ENCODE measurements at places on chromosomes 11 and 22.
A peak's percentile ranks its signal among the peaks of the same experiment; 100 is the strongest.

GRCh38 chr11:116357784-116358544 is 414.8 kb downstream of the BUD13 start:
- no peak for DNase-seq

GRCh38 chr11:8392166-8392565 is 128.5 kb upstream of the LMO1 start:
- no peak for DNase-seq

DNA sequence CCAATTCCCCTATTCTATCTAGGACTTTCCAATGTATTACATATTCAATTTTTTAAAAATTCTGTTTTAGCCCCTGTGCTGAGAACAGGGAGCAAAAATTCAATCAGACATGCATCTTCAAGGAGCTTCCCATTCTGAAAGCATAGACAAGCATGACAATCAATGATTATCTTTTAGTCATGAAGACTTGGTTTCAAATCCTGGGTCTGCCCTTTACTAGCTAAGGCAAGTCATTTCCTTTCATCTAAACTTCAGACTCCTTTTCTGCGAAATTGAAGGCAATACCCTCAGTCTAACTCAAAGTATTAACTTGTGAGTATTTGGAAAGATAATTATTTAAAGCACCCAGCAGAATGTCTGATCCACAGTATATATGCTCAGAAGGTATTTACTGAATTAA is 24.1 kb downstream of the PAK1 start:
- DNase-seq = no peak

DNA sequence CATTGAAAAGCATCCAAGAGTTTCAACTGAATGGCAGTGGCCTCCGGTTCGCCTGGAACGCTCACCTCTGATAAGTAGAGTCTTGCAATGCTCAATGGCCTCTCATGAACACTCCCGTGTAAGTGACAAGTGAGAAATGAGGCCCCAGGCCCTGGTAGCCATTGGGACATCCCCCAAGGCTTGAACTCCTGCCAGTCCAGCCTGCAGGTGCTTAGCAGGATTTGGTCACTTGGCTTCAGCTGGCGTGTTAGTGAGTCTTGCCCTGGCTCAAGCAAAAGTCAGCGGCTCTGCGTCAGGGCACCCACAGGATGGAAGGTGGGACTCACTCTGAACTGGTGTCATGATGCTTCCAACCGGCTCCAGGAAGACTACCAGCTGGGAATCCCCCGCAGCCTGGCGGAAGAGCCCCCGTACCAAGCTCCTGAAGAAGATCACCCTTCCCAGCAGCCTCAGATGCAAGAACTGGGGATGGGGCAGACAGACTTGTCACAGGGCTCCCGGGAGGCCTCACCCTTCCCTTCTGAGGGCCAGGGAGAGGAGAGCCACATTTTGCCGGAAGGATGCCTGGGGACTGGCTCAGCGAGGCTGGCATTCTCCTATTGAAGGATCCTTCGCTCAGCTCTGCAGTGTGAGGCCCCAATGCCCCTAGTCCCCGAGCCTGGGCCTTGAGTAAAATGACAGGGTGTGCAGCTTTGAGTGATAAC is 19.3 kb downstream of the MB start:
- no peak for DNase-seq

GRCh38 chr11:76234416-76235232 is 28.3 kb upstream of the WNT11 start:
- no peak for DNase-seq

DNA sequence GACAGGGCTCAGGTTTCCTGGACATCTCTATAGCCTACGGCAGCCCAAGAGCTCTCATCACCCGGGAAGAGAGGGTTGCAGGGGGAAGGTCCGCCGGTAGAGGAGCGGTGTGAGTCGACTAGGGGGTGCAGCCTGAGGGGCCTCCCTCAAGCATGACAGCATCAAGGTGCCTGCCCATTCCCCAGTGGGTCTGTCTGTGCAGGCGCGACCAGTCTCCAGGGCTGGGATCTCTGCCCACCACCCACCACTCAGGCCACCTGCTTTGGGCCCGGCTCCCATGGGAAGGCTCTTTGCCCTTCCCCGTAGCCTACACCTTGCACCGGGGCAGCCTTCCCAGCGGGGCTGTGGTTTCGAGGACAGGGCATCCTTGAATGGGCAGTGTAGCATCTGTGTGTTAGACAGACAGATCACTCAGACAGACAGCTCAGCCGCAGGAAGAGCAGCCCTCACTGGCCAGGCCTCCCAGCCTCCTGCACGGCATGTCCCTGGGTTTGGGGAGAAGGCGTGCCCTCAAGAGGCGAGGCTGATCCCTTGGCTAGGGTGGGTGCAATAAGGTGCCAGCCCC is 29.2 kb downstream of the CERK start:
- DNase-seq = no peak

DNA sequence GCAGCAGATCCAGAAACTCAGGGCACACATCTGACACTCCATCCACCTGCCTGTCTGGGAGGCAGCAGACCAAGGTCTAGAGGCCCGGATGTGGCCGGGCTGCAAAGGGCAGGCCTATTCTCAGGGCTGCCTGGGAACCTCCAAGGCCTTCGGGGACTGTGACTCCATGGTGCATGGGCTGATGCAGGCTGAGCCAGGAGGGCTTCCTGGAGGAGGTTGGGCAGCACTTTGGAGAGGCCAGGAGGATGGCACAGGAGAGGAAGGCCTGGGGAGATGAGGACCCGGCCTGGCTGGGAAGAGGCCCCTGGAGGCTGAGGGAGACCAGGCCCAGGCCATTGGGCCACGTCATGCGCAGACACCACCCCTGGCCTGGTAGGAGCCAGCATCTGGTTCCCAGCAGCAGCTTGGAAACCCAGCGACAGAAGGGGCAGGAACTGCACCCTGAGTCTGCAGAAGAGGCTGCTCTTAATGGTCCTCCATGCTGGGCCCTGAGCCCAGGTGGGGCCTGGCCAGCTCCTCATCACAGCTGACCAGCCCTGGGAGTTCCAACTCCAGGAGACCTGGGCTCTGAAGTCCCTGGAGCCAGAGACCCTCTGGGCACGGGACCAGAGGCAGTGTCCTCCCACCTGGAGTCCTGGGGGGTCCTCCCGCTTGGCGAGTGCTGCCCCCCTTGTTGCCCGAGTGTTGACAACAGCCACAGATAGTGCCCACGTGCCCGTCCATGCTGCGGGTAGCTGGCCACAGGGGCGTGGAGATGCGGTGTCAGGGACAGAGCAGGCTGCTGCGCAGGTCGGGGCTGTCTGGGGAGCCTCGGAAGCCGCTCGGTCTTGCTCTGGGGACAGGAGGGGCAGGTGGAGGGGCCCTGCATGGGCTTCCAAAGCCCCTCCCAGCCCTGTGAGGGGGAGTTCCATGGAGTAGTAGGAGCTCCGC is 5.5 kb downstream of the PHLDA2 start:
- no peak for DNase-seq

DNA sequence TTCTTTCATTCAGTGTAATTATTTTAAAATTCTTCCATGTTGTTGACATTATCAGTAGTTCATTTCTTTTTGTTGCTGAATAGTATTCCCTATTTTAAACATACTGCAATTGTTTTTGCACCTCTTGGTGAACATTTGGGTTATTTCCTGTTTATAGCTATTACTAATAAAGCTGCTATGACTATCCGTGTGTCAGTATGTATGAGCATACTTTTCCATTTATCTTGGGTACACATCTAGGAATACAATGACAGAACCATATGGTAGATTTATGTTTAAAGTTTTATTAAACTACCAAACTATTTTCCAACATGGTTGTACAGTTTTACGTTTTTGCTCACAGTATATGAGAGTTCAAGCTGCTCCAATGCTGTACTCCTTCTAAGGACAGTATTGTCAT is 22.0 kb upstream of the FIBIN start:
- DNase-seq = no peak

GRCh38 chr11:128882451-128882850 is 8.7 kb upstream of the KCNJ5 start:
- DNase-seq = no peak

GRCh38 chr22:37508431-37508992 is 10.7 kb downstream of the CARD10 start:
- DNase-seq = peak; percentile 54

DNA sequence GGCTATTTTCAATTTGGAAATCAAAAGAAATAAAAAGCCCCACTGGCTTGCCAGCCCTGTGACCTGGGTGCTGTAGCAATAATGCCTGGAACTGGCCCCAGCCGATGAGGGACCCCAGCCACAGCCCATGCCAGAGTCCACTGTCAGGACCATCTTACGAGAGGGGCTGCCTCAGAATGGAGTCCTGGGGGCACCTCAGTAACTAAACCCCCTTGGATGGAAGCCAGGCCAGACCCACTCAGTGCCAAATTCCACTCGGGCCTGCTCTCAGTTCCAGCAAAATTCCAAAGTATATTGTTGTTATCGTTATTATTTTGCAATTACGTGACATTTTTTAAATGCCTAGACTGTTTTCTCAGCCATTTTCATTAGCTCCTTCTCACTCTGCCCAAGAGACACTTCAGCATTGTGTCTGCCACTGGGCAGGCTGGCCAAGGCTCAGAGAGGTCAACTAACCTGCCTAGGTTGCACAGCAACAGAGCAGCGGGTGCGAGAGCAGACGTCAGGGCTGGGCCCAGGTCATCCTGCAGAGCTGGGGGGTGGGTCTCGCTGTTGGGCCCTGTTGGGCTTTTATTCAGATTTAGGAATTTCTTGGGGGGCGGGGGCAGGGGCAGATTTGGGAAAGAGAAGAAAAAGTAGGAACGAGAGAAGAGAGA is 19.5 kb downstream of the CDKN1C start:
- DNase-seq = no peak

DNA sequence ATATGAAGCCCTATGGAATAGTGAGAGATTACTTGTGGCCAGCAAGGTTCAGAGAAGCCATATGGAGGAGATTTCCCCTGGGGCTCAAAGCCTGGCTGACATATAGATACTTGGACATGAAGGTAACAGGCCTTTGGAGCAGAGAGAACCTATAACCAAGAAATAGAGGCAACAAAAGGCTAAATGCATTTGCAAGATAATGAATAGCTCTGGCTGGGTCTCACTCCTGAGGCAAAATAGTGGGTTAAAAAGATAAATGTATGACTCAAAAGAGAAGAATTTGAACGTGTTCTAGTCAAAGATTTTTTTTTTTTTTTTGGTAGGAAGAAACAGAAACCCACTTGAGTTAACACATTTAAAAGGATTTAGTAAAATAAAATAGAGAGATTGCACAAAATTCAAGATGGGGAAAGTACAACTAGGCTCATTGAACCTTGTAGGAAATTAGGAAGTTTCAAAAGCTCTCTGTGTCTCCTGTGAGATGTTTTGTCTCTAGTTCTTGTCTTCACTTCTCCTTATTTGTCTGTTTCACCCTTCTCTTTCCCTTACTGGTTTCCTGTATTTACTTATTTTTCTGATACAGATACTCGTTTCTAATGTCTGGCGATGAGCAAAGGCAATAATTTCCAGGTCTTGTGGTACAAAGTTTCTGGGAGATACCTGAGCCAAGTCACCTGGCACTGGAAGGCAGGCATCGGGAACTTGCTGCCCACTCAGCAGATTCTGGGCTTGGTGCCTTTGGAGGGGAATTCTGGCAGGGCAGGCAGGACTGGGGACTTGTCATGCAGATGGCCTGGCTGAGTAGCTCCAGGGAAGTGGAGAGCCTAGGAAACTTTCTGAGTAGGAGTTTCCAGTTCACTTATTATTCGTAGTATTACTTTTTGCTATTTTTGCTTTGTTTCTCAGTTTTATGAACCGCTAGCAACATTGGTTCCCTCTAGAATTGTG is 49.2 kb upstream of the SESN3 start:
- peak; percentile 40 for DNase-seq

DNA sequence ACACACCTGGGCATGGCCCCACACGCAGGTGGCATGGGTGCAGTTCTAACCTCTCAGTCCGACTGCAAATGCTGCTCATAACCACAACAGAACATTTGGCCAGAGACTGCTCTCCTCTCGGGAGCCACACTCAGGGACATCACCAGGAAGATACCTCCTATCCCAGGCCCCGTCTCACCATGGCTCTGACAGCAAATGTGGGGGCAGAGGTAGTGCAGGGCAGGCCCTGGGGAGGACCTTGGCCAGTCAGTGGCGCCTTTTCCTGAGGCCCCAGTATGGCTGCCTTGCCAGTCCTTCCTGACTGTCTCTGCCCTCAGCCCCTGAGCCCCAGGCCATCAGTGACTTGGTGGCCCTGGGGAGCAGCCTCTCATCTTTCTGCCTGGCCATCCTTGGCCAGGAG is 2.8 kb downstream of the KRTAP5-6 start:
- DNase-seq = no peak

DNA sequence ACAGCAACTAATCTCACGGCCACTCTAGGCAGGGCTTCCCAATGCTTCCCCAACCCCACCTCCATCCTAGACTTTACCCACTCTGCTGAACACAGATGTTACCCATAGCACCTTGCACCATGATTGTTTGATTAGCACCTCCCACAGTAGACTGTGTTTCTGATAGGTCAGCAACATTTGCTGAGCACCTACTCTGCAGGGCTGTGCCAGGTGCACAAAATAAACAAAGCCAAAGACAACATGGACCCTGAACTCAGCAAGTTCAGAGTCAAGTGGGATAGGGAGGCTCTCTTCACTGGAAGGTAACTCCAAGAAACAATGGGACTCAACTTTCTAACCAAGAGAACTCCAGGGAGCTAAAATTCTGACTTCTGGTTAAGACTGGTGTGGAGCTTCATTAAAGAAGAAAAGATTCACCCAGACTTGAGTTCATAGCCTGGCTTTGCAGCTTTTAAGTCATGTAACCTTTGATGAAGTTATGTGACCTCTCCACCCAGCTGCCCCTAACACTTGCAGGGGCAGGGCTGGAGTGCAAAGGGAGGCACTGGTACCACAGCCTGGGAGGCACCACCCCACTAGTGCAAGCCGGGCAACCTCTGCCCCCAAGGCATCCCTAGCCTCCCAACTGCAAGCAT is 6.7 kb upstream of the RTN4RL2 start:
- DNase-seq = no peak

- DNase-seq = no peak
Measured at GRCh38 chr22:38417252-38418060, 37.5 kb downstream of the KCNJ4 start.

- DNase-seq = peak; percentile 36
Measured at GRCh38 chr11:128621601-128622501, 34.5 kb upstream of the ETS1 start.

DNA sequence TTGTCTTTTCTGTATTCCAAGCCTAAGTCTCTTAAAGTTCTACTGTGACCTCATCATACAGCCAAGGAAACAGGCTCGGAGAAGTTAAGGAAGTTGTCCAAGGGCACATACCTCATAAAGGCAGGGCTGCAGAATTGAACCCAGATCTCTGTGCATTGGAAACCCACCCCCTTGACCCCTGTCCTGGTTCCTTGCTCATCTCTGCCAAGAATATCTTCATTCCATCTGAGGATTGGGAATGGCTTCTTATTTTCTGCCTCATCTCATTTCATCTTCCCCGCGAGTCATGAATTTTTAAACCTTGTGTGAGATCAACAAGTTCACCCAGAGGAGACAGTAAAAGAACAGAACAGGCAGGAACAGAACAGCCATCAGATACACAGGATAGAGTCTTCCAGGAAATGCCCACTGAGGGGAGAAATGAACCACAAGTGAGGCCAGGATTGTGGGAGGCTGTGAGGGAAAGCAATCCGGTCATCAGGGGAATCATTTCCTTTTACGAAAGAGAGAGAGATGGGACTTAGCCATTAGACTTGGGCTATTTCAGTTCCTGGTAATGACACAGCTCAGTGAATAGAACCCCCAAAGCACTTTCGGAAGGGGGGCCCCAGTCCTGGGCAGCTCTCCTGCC is 34.4 kb upstream of the LRRC10B start:
- no peak for DNase-seq

- DNase-seq = no peak
Measured at GRCh38 chr22:37269936-37270678, 12.2 kb upstream of the CYTH4 start.
